LNCaP clone FGC (cell line): ENCODE measurements at places on chromosomes 7 and 10.

DNA sequence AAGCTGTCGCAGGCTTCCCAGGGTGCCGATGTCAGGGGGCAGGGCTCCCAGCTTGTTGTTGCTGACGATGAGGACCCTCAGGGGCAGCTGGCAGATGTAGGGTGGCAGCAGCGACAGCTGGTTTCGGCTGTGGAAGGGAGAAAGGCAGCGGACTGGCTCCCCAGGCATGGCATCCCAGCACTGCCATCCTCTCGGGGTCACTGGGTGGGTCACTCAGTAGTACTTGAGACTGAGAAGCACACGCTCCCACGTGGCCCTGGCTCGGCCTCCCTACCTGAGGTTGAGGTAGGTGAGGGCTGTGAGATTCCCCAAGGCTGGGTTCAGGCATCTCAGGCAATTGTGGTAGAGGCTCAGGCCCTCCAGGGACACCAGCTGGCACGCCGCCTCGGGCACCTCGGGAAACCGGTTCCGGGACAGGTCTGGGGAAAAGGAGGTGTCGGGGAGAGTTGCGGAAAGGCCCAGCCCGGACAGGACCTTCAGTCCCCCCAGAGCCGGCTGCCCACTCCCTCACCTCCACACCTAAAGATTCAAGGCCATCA lies 3.8 kb downstream of the LRCH4 start:
- peak; percentile 49 for DNase-seq

GRCh38 chr10:124491105-124491504 lies 29.5 kb downstream of the LHPP start:
- DNase-seq: no peak

- no peak for DNase-seq
These were observed 132.8 kb downstream of the CFTR start for GRCh38 chr7:117612637-117613036.

DNA sequence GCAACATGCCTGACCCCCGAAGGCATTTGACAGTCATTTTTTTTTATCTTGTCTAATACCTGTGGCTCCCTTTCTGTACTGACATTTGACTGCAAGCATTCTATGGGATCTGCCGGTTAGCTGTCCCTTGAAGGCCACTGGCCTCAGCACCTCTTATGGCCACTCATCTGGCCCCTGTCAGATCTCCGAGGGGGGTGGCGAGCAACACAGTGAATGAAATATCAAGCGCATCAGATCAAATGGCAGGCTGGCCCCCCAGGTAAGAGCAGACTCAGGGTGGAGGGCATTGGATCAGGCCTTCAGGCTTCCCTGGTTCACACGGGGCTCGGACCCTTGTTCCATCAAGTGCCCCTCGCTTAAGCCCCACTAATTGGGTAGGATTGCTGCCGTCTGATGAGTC lies 199.6 kb upstream of the MKI67 start:
- no peak for DNase-seq

DNA sequence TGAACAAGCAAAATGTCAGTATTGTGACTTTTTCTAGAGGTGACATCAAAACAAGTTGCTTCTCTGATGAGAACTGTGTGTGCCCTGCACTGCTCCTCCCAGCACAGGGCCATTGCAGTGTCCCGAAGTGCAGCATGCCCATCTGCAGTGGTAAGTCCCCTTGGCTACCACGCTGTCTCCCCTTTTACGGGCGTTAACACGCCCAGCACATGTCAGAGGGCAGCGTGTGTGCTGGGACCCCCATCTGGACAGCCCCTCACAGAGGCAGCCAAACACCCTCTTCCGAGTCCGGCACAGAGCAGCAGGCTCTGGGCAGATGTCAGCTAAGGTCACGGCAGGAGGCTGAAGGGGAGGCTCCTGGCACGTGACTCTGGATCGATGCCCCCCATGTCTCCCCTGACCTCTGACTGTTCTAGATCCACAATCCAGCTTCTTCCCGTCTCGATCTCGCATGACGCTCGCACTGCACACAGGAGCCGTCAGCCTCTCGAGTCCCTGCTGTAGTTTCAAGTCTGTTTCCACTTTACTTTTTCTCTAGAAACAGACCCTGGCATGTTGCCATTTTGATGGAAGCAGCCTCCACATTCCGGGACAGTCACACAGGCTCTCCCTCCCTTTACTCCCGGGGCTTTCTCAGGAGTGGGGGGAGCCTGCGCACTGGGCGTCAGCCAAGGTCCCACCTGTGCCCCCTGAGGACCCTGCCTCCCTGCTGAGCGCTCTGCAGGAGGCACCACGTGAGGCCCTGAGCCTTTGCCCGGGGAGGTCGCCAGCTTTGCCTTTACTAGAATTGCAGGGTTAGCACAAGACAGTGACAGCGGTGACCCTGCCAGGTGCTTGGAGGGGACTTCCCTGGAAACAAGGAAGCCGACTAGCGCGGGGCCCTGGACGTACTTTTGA lies 133.8 kb downstream of the TCERG1L start:
- no peak for DNase-seq

GRCh38 chr7:96700516-96700915 lies 9.1 kb downstream of the SEM1 start:
- no peak for DNase-seq

- no peak for DNase-seq
These were observed 24.4 kb upstream of the ASAH2 start for GRCh38 chr10:50275650-50276235.

DNA sequence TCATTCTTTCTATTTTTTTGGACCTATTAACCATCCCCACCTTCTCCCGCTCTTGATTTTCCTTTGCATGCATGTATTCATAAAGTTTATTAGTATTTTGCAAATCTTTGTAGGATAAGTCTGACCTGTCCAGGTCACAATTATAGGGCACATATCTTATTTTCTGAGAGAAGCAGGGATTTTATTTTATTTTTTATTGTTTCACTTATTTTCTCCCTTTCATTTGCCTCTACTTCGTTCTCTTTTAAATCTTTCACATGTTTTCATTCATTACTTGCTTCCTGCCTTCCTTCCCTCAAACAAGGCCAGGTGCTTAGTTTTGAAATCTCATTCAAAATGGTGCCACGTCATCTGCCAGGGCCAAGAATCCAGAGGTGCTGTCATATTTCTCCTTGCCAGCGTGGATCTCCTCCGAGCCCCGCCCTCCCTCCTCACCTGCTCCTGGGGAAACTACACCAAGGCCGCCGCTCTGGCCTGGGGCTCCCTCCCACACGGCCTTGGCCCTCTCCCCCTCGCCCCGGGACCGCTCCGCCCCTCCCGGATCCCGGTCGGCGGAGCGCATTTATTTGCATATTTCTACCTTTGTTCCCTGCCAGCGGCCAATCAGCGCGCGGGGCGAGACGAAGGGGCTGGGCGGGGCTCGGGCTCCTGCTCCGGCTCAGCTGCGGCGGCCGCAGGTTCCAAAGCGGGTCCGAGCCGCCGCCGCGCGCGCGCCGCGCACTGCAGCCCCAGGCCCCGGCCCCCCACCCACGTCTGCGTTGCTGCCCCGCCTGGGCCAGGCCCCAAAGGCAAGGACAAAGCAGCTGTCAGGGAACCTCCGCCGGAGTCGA lies at the start of gene TSPAN13:
Gene TSPAN13 (plus strand): TSS at position 654 of the 830 bp plus-strand sequence. CDS start 213 bp downstream, outside the sequence.
- DNase-seq: peak; percentile 95

- DNase-seq: no peak
These were observed 1.8 kb downstream of the ARMC10 start for GRCh38 chr7:103076764-103077163.

DNA sequence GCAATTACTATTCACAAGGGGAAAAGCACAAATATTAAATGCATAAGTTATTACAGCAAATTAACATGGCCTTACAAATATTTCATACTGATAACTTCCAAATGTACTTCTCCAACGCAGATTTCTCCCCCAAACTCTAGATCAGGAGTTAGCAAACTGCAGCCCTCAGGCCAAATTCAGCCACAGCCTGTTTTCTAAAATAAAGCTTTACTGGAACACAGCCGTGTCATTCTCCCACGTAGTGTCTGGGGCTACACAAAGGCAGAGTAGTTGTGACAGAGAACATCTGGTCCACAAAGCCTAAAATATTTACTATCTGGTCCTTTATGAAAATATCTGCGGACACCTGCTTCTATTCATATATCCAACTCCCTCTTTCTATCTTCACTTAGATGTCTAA lies 151.8 kb upstream of the AHR start:
- DNase-seq: no peak

- no peak for DNase-seq
These were observed 44.0 kb upstream of the ANKRD1 start for GRCh38 chr10:90964781-90965465.

- DNase-seq: no peak
These were observed 318.1 kb downstream of the KCNMA1 start for GRCh38 chr10:77319557-77319956.

DNA sequence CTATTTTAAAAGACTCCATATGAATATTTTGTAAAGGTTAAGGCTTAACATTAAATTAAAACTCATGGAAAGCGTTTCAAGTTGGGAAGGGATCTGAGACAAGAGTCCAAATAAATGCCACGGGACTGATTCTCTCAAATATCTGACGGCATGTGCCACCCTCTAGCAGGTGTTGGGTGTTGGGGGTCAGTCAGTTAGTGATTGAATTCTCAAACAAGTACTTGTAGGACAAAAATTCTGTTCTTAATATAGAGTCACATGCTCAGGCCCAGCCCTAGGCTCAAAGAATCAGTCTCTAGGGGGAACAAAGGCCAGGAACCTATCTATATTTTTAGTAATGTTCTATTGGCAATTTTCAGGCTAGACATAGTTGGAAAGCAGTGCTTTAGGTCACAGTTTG lies 39.1 kb downstream of the SGCE start:
- no peak for DNase-seq

- DNase-seq: no peak
These were observed 110.6 kb downstream of the ACTR3B start for GRCh38 chr7:152870106-152870693.

DNA sequence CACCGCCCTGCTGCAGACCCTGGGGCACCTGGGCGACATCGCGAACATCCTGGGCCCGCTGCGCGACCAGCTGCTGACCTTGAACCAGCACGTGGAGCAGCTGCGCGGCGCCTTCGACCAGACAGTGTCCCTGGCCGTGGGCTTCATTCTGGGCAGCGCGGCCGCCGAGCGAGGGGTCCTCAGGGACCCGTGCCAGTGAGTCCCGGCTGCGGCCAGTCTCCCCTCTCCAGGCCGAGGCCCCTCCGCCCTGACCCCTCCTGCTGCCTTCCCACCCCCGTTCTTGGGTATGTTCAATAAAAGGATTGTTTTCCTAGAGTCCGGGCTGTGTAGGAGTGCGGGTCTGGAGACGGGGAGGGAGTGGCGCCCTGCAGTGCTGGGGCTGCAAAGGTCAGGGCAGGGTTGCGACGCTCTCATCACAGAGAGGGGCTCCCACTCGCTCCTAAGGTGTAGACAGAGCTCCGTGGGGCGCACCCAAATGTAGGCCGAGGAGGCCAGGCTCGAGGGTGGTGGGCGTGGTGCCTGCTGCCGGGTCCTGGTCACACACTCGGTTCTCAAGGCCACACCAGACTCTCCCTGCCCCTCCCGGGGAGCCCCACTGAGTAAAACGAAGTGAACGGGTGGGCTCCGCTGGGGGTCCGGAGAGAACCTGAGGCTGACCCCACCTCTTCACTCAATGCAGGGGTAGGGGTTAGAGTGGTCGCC lies 1.4 kb downstream of the UTF1 start:
- DNase-seq: no peak

DNA sequence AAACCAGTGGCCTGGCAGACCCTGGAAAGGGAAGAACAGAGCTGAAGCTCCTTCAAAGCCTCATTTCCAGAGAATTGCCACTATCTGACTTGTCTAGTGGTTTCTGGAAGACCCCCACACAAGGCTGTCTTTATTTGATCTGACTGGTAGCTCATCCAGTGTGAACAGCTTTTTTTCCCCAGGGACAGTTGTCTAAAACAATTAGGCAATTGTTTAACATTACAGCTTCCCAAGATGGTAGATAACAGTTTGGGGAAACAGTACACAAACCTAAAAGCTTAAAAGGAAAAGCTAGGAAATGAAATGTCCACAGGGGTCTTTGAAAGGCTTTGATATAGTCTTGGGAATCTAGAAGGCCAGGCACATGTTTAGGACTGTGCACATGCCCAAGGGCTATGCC lies 203.4 kb upstream of the CTBP2 start:
- no peak for DNase-seq

GRCh38 chr7:16129431-16130110 lies 291.8 kb downstream of the CRPPA start:
- no peak for DNase-seq

DNA sequence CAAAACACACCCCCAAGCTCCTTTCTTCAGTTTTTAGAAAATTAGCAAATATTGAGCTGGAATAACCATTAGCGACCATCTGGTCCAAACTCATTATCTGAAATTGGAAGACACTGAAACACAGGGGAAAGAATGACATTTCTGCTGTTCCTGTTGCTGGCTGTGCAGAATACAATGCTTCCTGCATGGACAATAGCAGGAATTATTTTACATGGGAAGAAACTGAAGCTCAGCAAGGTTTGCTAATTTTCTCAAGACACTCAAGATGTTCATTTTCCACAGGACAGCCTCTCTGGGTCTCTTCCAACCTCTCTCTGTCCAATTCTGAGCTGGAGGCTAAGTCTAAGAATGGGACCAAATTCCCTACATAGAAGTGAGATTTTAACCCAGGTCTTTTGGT lies 81.9 kb upstream of the TNS3 start:
- DNase-seq: no peak

GRCh38 chr7:3520206-3520605 lies 219.2 kb downstream of the SDK1 start:
- DNase-seq: peak; percentile 78

GRCh38 chr10:60816628-60817397 lies 38.5 kb downstream of the CDK1 start:
- DNase-seq: peak; percentile 67

DNA sequence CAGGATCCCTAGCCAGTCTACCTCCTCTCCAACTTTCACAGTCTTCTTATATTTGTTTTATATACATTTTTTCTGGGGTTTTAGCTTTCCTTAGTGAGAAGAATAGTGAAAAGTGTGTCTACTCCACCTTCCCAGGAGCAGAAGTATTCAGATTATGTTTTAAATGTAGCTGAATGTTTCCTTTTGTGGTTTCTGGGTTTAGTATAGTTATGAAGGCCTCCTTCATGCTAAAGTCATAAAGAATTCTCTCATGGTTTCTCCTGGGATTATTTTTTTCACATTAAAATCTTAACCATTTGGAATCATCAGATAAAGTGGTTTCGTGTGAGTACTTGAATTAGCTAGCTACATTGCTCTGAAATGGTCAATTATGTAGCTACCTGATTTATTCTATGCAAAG lies 50.9 kb downstream of the ANKMY2 start:
- DNase-seq: no peak

DNA sequence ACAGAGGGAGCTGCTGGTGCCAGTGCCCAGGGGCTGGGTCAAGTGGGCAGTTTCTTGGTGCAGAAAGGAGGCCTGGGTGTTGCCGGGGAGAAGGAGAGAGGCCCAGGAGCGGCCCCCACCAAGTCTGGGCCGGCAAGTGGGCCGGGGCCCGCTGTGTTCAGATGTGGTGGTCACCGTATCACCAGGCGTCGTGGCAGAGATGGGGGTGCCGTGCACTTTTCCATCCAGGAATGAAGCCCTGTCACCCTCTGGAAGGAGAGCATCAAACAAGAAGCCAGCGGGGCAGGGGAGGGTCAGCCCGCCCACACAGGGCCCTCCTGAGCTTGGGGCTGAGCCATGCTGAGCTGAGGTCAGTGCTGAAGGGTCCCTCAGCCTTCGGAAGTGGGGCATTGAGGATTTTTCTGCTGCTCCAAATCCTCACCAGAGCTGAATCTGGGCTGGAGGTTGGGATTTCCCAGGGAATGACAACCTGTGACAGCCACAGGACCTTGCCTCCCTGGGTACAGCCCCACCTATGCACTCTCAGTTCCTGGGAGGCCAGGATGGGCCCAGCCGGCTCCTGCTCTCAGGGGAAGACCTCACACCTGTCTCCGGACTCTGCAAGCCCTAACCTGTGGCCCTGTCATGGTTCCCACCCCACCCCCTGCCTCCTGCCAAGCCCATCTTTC lies 27.9 kb upstream of the INPP5A start:
- DNase-seq: no peak
